Left colon (tissue), 2 donors: ENCODE measurements at places on chromosomes 4 and X. TPM values are rescaled to one million over a fixed set of nuclear protein-coding genes. Genes with fewer than 3 reads are reported as not detected.

DNA sequence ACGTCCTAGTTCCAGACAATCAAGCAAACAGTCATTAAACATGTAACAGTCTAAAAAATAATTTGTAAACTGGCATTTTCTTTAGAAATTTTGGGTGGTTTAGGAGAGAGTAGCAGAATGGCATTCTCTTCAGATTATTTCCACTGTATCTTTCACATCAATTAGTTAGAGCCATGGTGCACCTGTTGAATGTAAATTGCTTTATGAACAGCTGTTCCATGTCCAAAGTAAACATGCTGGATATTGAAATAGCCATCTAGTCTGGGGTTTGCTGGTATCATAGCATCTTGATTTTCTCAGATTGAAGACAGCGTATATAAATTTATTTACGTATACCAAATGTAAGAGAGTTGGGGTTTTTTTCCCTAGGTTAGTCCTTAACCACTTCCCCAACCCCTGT, 143.6 kb downstream of the RCHY1 start:
- DNase-seq: no peak

DNA sequence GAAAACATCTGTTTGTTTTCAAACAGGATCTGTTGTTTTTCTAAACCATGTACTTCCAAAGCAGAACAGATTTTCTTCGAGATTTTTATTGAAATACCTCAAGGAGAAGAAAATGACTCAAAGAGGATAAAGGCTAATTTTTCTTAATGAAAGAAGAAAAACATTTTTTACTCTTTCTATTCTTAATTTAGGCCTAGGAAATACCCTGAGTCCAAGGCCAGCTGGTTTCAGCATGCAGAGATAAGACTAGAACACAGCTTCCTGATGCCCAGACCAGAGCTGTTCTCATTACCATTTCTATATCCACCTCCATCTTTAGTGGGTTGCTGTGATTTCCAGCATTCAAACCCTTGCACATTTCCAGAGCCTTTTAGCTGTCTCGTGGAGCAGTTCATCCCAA, 18.3 kb downstream of the GAB1 start:
- DNase-seq: no peak

DNA sequence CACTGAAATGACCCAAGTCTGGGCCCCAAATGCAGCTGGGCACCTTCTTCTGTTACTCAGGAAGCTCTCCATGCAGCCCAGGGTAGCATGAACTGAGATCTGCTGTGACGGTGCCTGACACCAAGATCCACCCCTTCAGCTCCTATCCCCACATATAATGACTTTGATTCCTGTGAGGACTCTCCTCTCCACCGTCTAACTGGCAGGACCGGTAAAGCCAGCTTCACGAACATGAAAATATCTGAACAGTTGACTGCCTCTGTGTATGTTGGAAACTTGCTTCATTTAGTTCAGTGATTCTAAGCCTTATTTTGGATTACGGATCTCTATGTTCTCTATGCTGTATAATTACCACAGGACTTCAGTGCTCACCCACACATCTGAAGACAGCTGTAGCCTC, 115.5 kb upstream of the TMEM150C start:
- DNase-seq: no peak

GRCh38 chrX:9907645-9908387, 59.3 kb upstream of the CLDN34 start:
- DNase-seq: no peak

- DNase-seq: no peak
These were observed 1774.8 kb downstream of the ARAP2 start for GRCh38 chr4:34469516-34469915.

The NCAPG gene
- total RNA-seq: 2.8 TPM

DNA sequence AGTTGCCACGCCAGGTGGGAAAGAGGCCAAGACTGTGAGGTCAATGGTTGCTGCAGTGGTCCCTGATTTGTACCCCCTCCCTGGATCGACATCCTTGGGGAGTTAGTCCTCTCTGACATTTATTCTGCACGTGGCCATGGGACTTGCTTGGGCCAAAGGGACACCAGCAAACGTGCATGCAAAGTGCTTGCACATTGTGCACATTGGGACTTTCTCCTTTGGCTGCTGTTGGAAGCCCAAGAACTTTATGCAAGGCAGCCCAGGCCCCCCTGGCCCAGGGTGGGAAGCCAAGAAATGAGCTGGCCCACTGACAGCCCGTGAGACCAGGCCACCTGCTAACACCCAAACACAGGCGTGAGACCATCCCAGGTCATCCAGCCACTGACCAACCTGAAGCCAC, 38.1 kb downstream of the SLC2A9 start:
- no peak for DNase-seq

The AGTR2 gene
- total RNA-seq: 0.14 TPM

DNA sequence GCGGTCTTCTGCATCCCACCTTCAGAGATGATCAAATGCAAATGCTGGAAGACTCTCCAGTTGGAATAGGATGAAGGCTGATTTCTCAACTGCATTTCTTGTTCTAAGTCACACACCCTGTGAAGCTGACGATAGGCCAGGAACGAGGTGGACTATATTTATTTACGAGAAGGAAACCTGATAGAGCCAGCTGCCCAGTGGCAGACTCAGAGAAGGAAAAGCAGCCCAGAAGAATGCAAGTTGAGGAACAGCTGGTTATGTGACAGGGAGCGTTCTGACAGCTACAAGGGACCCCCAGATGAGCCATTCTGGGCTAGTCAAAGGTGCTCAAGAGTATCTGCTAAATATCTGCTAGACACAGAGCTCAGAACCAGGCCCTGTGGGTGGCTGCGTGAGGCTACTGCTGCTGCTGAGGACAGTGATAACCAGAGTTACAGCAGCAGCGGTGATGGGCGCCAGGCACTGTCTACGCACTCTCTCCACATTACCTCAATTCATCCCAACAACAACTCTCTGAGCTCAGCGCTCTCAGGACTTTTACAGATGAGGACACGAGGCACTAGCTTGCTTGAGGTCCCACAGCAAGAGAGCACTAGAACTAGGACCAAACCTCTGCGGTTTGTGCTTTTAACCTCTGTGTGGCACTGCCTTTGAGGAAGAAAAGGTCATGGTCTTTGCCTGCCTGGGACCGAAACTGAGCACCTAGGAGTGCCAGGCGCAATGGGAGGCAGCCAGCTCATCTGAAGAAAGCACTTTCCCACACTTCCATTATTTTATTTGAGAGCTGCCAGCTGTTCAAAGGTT, 69.0 kb downstream of the GATB start:
- no peak for DNase-seq

DNA sequence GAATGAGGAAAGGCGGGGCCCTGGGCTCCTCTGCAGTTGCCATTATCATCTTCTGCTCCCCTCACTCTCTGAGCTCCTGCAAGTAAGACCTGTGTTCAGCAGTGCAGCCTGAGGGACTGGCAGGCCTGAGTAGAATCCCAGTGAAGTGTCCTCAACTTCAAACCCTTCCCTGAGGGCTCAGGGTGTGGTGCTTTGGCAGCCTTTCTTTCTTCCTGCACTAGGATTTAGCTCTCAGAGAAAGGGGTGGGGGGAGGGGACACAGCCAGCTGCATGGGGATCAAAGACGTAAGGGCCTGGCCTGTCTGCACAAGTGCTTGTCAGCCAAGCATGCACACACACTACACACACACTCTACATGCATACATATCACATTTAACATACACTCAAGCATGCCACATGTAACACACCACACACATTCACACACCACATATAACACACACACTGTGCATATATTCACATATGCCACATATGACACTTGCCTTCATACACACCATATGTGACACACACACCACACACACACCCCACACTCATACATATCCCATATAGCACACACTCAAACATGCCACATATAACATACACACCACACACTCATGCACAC, 223.4 kb upstream of the RPL34 start:
- no peak for DNase-seq

DNA sequence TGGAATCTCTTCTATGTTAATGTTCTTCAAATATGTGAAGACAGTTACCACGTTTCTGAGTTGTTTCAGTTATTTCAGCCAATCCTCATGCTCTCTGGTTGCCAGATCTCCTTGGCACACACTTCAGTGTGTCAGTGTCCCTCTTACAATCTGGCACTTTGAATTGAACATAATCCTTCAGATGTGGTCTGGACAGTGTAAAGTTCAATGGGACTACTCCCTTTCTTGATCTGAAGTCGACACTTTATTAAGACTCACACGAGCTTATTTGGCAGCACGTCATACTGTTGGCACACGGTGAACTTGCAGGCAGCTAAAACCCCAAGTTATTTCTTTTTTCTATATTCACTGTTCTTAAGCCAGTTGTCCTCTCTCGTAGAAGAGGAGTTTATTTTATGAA, 28.2 kb downstream of the ARSJ start:
- DNase-seq: peak; percentile 22

The TIGD4 gene
- 0.17 TPM for total RNA-seq

The SLC7A11 gene
- 4.1 TPM for total RNA-seq

GRCh38 chrX:68867458-68868112, 38.8 kb downstream of the EFNB1 start:
- no peak for DNase-seq

GRCh38 chr4:7649741-7650531, 215.2 kb upstream of the PSAPL1 start:
- DNase-seq: peak; percentile 46

DNA sequence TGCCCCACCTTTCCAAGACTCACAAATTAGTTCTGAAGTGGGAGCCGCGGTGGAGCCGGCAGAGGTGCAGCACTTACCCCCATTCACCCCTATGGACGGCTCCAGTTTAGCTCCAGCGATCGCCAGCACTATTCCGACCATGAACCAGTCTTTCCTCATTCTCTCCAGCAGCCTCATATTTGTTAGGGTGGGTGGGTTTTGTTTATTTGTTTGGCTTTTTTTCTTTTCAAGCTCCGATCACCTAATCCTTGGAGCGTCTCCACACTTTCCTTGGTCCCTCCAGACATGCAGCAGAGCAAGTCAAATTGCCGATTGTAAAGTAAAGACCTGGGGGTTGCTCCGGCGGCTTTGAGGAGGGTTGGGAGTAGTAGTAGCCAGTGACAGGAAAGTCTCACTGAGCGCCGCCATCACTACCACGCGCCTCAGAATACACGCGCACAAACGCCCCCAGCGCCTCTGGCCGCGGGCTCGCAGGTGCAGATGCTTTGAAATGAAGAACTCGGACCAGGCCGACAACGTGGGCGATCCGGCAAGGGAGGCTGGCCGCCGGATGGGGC, at the start of gene SLC10A7:
Gene SLC10A7, minus strand, starts transcription at position 400 of the 557 bp plus-strand sequence. Its CDS starts 223 bp downstream, at position 177.
- peak; percentile 84 for DNase-seq

The ADAMTS3 gene
- total RNA-seq: 0.12 TPM

The ALPK1 gene
- 26.3 TPM for total RNA-seq

- DNase-seq: no peak
These were observed 102.3 kb upstream of the S100G start for GRCh38 chrX:16547644-16548043.

- DNase-seq: no peak
These were observed 261.1 kb upstream of the PLCXD1 start for GRCh38 chrX:19912-20571.

GRCh38 chr4:80069837-80070731, 2.9 kb downstream of the ANTXR2 start:
- DNase-seq: no peak

GRCh38 chr4:141430686-141431085, 205.7 kb upstream of the IL15 start:
- DNase-seq: no peak

DNA sequence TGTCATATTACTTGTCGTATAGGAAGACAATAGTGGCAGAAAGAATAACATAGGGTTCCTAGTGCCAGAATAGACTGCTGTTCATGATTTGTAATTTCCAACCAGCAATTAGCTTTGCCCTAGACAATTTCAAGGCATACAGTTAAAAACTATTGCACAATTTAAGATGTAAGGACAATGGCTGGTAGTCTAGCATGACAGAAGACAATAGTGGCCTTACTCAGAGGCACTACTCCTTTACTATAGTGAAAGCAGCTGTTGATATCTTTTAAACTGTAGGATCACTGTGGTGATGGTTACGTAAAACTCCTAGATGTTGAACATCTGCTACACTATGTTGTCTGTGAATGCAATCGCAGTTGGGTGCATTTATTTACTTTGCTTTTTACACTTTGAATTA, 234.5 kb downstream of the RBMX2 start:
- no peak for DNase-seq

- peak; percentile 21 for DNase-seq
These were observed 418.2 kb downstream of the STIM2 start for GRCh38 chr4:27278615-27279375.

The SSR4 gene
- total RNA-seq: 216 TPM

GRCh38 chr4:74205046-74205445, 47.1 kb downstream of the MTHFD2L start:
- no peak for DNase-seq

The CEP44 gene
- total RNA-seq: 10.7 TPM

The CORIN gene
- 0.58 TPM for total RNA-seq

GRCh38 chr4:53592686-53593501, 1.6 kb upstream of the LNX1 start:
- peak; percentile 70 for DNase-seq

The CXCL10 gene
- total RNA-seq: 2.5 TPM

GRCh38 chrX:155115174-155115819, 44.0 kb downstream of the BRCC3 start:
- DNase-seq: no peak

The TCEAL6 gene
- not detected for total RNA-seq

The SNCA gene
- 1.4 TPM for total RNA-seq

GRCh38 chr4:8266508-8266907, 3.0 kb upstream of the HTRA3 start:
- no peak for DNase-seq

- no peak for DNase-seq
These were observed 131.5 kb downstream of the PRSS12 start for GRCh38 chr4:118221227-118221800.

The SMS gene
- total RNA-seq: 55.4 TPM

The RBMX gene
- 105 TPM for total RNA-seq

The CCNI gene
- 182 TPM for total RNA-seq

DNA sequence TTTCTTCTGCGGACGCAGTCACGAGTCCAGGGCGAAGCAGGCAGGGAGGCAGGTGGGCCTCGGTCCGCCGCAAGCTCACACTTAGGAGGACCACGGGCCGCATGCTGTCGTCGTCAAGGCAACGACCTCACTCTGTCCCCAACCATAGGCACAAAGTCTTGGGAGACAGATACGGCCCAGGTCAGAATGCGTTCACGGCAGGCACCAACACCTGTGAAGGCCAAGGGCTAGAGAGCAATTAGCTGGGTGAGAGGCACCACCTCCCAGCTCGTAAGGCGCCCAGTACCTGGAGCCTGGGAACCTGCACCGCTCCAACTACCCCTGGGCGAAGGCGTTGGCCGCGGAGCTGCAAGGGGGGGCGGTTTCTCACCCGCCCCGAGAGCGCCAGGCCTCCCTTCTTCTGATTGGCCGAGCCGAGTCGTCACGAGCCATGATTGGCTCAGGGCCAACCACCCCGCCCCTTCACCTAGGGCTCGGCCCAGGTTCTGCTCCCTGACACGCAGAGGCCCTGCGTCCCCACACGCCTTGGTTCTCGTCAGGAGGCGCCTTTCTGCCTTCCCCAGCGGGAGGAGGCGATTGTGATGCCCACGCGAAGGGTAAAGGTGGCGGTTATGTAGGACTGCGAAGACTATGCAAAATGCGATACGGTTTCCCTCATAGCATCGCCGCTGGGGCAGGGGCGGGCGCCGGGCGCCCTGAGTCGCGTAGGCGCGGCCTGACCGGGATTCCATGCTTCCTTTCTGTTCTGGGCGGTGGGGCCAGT, at the start of gene CDKL2:
Gene CDKL2, minus strand, starts transcription at position 355 of the 763 bp plus-strand sequence. CDS start 4,540 bp downstream, outside the sequence.
- DNase-seq: peak; percentile 98

The NPY2R gene
- 1.2 TPM for total RNA-seq
